AG10803 (cell line): ENCODE measurements at places on chromosomes 2 and 18.

- DNase-seq = no peak
Measured at GRCh38 chr18:67776929-67777328, 260.4 kb upstream of the DSEL start.

DNA sequence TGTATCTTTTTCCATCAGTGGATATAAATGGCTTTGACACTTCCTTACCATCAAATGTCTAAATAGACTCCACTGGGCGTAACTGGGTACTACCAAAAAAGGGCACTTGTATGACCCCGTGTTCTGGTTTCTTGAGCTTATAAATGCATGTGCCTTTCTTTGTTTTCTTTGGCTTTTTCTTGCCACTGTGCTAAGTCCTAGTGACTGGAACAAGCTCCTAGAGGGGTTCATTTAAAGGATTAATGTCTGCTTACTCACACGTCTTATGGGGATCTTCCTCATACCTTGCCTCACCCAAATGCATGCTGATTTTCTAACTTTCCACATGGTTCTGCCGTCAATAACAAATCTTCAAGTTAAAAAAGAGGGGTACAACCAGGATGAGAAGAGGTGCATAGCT is 19.8 kb upstream of the ZNF532 start:
- DNase-seq = no peak

DNA sequence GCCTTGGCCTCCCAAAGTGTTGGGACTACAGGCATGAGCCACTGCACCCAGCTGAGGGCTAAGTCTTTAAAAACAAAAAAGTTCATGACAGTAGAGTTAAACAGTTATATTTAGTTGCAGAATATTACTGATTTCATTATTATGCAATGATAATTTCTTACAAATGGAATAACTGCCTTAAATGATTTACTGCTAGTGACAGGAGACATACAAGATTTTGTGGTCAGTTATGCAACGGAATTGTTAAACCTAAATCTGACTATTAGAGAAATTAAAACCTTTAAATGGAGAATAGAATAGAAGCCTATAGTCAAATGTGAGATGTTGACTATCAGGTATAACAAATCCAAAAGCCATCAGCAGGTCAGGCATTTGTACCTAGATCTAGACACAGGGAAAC is 10.3 kb upstream of the DNAJC10 start:
- no peak for DNase-seq

DNA sequence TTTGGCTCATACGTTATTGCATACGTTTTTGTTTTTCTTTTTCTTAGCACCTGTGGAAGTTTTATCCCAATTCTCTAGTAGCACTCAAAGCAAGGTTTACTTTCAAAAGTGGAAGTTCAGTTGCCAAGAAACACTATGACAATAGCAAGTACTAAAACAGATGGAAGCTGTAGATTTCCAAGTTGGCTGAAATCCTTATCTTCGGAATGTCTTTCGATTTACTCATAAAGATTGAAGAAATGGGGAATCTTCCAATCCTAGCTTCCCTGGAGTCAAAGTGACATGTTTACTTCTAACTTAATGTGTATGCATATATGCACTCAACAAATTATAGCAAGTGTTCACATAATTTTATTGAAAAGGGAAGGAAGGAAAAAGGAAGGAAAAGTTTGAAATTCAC is 307.4 kb downstream of the CTNNA2 start:
- DNase-seq = no peak

DNA sequence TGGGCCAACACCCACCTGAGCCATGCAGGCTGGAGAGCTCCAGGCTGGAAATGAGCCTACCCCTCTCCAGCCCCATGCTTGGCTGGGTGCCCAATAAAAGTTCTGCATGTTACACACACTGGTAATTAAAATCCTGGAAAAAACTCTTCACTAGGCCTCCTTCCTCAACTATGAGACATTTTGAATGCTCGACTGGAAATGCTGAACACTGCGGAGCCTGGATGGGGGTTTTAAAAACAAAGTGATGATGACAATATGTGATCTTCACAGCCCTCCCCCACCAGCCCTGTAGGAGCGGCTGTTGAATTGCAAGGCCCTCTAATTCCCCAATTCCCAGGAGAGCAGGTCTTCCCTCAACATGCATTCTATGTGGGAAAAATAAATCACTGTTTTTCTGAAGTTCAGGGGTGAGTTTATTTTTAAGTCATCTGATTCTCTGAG is 179.2 kb downstream of the TTC32 start:
- peak; percentile 49 for DNase-seq

DNA sequence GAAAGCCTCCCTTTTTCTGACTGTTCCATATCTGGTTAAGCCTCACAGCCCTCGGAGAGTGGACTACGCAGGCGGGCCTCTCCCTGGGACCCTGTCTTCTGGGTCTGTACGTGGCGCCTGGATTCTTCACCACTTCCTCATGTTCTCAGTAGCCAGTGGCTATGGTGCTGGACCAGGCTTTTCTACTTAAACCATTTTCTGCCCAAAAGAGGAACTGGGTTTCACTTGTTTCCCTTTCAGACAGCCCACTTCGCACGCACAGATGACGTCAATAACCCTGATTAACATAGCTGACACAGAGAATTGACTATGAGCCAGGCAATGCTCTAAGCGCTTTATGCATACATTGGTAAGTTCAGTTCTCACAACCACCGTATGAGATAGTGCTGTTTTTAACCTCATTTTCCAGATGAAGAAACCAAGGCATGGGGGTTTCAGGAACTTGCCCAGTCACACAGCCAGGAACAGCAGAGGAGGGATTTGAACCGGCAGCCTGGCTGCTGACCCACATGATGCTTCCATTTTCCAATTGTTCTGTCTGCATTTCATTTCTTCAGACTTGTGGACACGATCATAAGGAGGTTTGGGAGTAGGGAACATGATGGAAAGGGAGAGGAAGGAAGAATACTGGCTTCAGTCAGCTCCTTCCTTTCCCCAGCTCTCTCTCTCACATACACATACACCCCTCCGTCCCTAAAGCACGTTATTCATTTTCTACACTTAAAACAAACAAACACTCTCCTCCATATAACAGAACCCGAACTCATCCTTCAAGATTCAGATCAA is 41.7 kb downstream of the MYOM1 start:
- peak; percentile 6 for DNase-seq

- no peak for DNase-seq
Measured at GRCh38 chr18:55139836-55140235, 180.6 kb upstream of the CCDC68 start.

DNA sequence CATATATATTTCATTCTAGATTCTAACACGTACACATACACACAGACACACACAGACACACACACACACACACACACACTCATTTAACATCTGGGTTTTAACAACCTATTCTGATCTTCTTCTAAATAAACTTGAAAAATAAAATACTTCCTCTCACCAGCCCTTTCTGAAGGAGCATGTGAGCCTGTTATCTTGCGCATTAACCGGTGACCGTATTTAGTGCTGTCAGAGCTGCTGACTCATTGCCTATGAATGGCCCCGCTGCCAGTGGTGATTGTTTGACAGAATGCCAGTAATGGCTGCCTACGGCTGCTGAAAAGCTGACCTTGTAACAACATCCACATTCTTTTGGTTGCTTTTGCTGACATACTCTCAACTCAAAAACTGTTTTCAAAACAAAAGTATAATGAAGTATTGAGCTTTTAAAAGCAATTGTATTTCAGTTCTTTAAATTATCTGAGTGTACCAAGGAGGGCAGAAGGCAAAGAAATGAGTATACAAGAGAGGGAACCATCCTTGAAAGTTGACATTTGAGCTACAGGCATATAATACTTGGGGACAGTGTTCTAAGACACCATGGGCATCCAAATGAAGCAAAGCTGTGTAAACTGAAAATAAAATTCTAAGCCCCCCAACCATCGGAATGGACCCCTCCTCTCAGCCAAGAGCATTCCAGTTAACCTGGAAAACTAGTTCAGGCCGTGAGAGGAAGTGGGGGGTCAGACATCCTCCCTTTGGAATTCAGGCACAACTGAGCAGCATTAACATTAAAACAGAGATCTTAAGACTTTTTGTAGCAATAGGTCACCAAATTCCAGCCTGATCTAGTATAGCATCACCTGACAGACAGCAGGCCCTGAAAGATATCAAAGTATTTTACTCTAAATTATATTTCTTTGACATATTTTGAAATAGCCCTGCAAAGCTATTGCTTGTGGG is 50.2 kb upstream of the DTNA start:
- peak; percentile 95 for DNase-seq

DNA sequence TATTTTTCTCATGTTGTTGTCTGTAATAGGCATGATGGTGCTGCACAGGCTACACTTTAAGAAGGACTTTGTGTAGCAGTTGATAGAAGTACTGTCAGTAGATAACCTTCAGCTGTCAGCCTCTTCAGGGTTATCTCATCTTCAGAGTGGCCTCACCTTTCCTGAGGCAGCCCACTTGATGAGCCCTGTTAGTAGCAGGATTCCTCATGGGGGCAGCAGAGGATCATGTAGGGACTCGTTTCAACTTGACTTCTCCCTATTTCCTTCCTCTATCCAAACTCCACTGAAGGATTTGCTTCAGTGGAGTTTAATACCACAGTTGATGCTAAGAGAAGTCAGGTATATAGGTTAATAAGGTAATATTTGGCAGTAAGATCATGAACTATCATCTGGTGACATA is 530.3 kb upstream of the FSIP2 start:
- no peak for DNase-seq

DNA sequence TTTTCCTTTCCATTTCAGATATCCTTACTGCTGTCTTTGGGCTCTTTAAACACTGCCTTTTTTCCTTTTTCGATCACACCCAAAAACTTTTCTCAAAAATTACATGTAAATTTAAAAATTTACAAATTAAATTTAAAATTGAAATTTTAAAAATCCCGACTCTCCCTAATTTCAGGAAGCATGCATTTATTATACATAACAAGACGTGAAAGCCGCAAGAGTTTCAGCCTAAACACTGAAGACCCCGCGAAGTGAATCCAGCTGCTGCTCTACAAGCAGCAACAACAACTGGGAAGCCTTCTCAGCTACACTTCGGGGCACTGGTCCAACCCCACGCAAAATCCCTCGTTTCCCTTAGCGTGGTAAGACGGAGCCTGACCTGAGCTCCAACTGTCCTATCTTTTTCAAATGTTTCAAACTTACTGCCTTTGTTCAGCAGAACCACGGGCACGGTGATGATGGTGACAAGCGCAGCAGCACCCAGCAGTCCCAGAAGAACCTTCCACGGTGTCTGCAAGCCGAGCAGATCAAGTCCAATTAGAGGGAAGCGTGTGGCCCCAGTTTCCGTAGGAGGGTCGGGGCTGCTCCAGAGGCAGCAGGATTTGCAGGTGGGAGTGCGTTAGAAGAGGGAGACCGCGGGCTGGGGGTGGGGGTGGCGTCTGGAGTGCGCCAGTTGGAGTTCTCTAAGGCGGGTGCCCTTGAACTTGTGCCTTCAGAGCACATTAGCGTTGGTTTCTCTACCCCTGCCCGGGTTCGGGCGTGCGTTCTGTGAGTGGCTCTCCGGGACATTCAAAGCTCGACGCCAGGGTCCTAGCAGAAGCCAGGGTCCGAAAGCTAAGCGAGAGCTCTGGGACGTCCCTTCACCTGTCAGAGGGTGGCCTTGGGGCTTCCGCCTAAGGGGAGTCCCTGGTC is 783 bp downstream of the DPP4 start:
- peak; percentile 18 for DNase-seq

DNA sequence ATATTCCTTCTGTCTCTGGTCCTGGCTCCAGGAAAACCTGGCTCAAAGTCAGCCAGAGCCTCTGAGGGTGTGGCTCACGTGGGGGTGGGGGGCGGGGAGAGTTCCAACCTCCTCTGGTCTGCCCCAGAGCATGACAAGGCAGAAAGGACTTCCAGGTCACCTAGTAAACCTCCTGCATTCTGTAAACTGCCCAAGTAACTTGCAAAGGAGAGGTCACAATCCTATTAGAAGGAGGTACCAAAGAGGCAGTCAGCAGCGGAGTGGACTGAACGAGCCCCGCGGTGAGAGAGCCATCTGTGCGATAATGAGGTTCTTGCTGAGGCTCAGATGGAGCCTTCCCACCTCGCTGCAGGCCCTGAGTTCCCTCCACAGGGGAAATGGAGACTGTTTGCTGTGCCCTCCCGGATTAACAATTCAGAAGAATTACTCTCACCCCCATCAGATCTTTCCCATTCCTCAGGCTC is 58.9 kb upstream of the GATA6 start:
- no peak for DNase-seq

DNA sequence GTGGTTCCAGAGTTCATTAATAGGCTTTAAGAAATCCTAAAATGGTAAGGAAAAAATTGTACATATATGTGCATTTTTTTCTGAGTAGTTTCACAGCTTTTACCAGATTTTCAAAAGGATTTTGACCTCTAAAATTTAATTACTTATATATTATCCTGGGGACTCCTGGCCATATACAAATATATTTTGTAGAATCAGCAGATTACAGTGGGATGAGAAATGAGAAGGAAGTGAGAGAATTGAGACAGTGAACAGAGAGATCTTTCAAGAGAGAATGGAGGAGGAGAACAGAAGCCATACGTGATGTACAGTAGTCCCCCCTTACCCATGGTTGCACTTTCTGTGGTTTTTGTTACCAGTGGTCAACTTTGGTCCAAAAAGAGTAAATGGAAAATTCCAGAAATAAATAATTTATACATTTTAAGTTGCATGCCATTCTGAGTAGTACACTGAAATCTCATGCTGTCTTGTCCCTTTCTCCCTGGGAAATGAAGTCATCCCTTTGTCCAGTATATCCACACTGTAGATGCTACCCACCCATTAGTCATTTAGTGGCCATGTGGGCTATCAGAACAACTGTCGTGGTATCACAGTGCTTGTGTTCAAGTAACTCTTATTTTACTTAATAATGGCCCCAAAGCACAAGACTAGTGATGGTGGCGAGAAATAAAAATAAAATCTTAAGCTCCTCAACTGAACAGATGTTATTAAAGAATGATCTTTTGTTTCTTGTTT is 130.4 kb upstream of the MYO3B start:
- DNase-seq = no peak

GRCh38 chr18:48325115-48325665 is 84.0 kb downstream of the ZBTB7C start:
- peak; percentile 48 for DNase-seq

- no peak for DNase-seq
Measured at GRCh38 chr18:64271246-64271645, 122.4 kb upstream of the LINC00305 start.

GRCh38 chr18:74632856-74633255 is 35.2 kb downstream of the ZNF407 start:
- no peak for DNase-seq

DNA sequence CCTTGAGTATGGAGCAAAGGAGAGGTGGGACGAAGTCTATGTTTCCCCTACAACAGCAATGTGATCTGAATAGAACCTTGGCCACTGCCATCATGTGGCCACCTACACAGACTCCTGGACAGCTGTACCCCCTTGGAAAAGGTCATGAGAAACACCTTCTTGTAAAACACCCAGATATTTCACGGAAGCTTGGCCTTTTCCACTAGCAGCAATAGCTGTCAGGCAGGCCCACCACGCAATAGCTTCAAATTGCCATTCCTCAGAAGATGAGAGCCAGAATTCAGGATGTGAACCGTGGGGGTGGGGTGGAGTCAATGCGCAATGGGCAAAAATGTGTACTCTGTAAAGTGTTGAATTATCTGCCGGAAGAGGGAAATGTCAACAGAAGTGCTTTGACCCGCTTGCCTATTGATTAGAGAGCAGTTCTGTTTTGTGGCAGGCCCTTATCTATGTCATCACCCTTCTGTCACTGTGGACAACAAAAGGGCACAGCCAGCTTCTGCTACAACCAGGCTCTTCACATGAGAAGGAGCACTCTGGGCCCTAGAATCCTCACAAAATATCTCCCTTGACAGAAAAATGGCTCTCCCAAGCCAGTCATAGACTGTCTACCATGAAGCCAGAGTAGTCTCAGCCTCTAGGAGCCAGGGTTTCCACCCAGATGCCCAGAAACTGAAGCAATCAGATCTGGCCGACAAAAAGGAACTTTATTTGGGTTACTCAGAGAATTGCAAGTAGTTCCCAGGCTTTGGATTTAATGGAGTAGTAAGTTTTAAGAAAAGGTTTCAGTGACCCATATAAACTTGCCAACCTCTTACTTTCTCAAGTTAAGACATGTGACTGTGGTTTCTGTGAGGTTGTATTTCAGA is 9.5 kb downstream of the INPP1 start:
- DNase-seq = peak; percentile 47
